Stimulated activated naive CD8-positive, alpha-beta T cell treated with anti-CD3 and anti-CD28 coated beads, Interleukin-15, Interleukin-2, amounts not matched to agents 100 U/mL and 50 U/mL, for 24 hours (primary cell): ENCODE measurements at places on chromosomes 5 and 9.
A peak's percentile ranks its signal among the peaks of the same experiment; 100 is the strongest.

DNA sequence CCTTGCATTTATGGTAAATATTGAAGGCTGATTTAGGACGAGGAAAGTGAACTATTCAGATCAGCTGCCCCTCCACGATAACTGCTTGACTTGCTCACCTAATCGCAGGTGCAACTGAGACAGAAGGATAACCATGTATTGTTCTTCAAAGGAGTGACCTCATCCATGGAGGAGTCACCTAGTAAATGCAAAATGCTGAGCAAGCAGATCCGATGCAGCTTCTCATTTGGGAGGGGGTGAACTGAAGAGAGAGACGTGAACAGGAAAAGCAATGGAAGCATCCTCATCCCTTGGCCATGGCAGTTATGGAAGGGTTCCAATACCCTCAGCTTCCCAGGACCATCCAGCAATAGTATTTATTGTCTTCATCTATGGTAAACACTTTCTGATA, 47.5 kb downstream of the RASGRF2 start:
- DNase-seq: no peak

DNA sequence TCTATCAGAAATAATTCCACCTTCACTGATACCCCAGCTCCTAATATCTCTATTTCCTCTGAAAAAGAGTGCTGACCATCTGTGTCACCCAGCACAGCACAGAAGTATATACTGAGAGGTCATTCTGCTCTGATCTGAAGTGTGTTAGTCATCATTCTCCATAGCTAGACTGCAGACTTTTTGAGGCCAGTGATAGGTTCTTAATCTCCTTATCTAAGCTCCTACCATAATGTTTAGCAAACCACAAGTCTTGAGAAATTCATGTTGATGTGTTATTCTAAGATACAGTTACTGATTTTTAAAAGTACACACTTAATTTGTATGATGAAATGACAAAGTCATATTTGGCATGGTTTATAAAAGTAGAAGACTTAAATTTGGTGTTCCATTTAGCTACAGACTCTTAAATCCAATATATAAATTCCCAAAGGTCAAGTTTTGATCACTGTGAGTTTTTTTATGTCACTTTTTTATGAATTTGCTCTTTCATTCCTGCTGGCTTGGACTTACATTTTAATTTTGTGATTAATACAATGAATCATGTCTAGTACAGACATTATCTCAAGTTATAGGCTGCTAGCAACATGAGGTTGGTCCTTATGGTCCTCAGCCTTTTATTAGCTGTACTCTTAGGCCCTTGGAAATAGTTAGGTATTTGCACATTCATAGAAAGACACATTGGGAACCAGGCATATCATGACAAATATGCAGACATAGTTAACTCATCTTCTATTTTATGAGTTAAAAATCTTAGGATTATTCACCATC, 380.8 kb downstream of the EBF1 start:
- DNase-seq: no peak

- no peak for DNase-seq
Observed at GRCh38 chr5:173796721-173797495, 91.2 kb upstream of the CPEB4 start.

- DNase-seq: peak; percentile 15
Observed at GRCh38 chr5:9361835-9362234, 184.0 kb downstream of the SEMA5A start.

GRCh38 chr5:168147568-168148360, 143.7 kb upstream of the WWC1 start:
- DNase-seq: no peak

GRCh38 chr5:135253601-135254178, 145.3 kb downstream of the MACROH2A1 start:
- DNase-seq: no peak

- DNase-seq: no peak
Observed at GRCh38 chr5:64746446-64746845, 22.0 kb downstream of the SREK1IP1 start.

DNA sequence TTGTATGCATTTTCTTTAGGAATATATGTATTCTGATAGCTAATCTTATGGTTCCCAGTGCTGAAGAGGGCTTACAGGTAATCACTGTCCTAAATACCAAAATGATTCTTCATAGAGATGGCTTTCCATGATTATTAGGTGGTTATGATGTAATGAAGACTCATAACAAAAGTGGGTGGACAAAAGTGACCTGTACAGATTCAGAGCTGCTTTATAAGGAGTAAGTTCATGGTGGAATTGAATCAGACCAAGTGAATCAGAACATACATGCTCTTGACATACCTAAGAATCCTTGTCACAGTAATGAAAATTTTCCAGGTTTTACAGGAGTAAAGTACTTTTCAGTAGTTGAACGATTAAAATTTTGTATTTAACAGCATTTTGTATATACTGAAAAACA, 105.6 kb downstream of the NIPBL start:
- no peak for DNase-seq

DNA sequence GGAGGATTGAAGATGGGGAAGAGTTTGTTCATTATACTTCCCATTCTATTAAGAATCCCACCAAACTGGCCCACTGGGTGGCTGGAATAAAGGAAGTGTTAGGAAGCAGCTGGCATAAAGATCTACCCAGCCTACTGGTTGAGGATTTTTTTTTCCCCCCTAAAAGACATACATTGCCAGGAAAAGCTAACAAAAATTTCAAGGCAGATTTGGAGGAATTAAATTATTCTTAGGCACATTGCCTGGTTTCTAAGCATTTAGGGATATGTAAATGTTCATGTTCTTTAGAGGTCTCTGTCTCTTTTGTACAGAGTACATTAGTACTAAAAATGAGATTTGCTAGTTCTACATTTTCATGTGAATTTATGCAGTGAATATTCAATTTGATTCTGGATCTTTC, 8.3 kb downstream of the PIK3R1 start:
- DNase-seq: no peak

- peak; percentile 42 for DNase-seq
Observed at GRCh38 chr9:121886759-121887485, 206.2 kb downstream of the TTLL11 start.

DNA sequence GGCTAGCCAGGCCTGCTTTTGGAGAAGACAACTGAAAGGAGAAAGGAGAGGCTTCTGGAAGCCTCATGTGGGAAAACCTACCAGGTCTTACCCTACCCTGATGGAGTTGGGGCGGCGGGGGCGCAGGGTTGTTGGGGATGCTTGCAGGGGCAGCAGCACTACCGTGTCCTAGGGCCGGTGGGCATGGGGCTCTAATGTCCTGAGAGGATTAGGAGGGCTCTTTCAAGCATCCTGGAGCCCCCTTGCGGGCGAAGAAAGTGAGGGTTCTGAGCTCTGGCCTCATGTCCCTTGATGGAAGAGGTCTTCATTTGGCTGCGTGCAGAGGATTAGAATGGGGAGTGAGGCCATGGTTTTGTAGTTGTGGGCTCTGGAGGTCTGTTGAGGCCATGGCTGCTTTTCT, 86.9 kb upstream of the PITX1 start:
- no peak for DNase-seq

GRCh38 chr5:11234501-11234911, 473.5 kb upstream of the DAP start:
- DNase-seq: peak; percentile 3
